ENCODE measurements at places on chromosomes 1 and 21. TPM values are rescaled to one million over a fixed set of nuclear protein-coding genes. Genes with fewer than 3 reads are reported as not detected.

AK5 gene
- total RNA-seq = 10.6 TPM

BRINP2 gene
- total RNA-seq = under 0.01 TPM

HPCAL4 gene
- total RNA-seq = not detected

CXADR gene
- 2.0 TPM for total RNA-seq

PRDM16 gene
- 1.5 TPM for total RNA-seq

PDE4B gene
- 15.1 TPM for total RNA-seq

S100A1 gene
- under 0.01 TPM for total RNA-seq

TNFRSF9 gene
- total RNA-seq = 1.2 TPM

TIAM1 gene
- total RNA-seq = 3.0 TPM

PLPPR4 gene
- not detected for total RNA-seq

PCSK9 gene
- 0.89 TPM for total RNA-seq

ADCY10 gene
- total RNA-seq = 0.05 TPM

SLC2A5 gene
- total RNA-seq = 12.5 TPM

TAF13 gene
- total RNA-seq = 172 TPM

CELA2A gene
- not detected for total RNA-seq

SMPDL3B gene
- not detected for total RNA-seq

RGS4 gene
- total RNA-seq = 822 TPM

PCAT6 gene
- 0.89 TPM for total RNA-seq

FAM72D gene
- 1.4 TPM for total RNA-seq

SHE gene
- 0.05 TPM for total RNA-seq

TCP10L gene
- 0.46 TPM for total RNA-seq

ALPL gene
- 0.30 TPM for total RNA-seq

PM20D1 gene
- not detected for total RNA-seq

RPTN gene
- not detected for total RNA-seq

ZNF648 gene
- not detected for total RNA-seq

TAS1R1 gene
- total RNA-seq = not detected

CLCC1 gene
- total RNA-seq = 73.0 TPM

LCE3D gene
- not detected for total RNA-seq

AMY1C gene
- not detected for total RNA-seq

CHIA gene
- total RNA-seq = not detected

OR2M7 gene
- total RNA-seq = not detected

LRRC53 gene
- not detected for total RNA-seq

LCE1C gene
- not detected for total RNA-seq

S100A13 gene
- total RNA-seq = 56.3 TPM

SPTA1 gene
- total RNA-seq = 0.05 TPM

MLLT11 gene
- 16.1 TPM for total RNA-seq

GDAP2 gene
- 37.2 TPM for total RNA-seq

VTCN1 gene
- not detected for total RNA-seq

CRNN gene
- not detected for total RNA-seq

HCRTR1 gene
- 0.14 TPM for total RNA-seq

KCNJ10 gene
- total RNA-seq = not detected

MXRA8 gene
- 172 TPM for total RNA-seq

TTC22 gene
- not detected for total RNA-seq
